ENCODE measurements at places on chromosomes 1 and 21. TPM values are rescaled to one million over a fixed set of nuclear protein-coding genes. Genes with fewer than 3 reads are reported as not detected.

- no peak overlapping the region for H3K4me3 ChIP-seq
- H3K4me1 ChIP-seq = no peaks in the 10 kb centered on the region
- peaks cover 10% of the 10 kb centered on the region for H3K27me3 ChIP-seq
Observed at GRCh38 chr1:114094363-114094634, 59.4 kb downstream of the SYT6 start.

Gene SNX7
- not detected for total RNA-seq

DNA sequence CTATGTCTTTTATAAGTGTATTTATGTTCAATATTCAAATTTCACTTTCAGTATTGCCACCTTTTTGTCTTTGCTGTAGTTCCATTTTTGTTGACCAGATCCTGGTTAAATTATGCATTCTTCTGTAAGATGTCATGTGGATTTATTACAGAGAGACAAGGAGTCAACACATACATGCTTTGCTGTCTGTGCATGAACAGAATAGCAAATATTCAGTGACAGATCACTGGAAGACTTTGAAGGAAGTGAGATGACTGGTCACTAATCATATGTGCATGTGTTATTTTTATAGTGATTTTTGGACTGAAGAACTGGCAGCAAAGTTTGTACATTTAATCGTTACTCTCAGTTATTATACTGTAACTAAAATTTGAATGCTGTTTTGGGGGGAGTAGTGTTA, 117.2 kb downstream of the PLPPR5 start:
- H3K27ac ChIP-seq = no peak overlapping the region
- H3K36me3 ChIP-seq = no peaks in the 10 kb centered on the region
- H3K4me1 ChIP-seq = no peaks in the 10 kb centered on the region
- H3K4me3 ChIP-seq = no peak overlapping the region
- H3K27me3 ChIP-seq = no peaks in the 10 kb centered on the region
- DNase-seq = no peak

DNA sequence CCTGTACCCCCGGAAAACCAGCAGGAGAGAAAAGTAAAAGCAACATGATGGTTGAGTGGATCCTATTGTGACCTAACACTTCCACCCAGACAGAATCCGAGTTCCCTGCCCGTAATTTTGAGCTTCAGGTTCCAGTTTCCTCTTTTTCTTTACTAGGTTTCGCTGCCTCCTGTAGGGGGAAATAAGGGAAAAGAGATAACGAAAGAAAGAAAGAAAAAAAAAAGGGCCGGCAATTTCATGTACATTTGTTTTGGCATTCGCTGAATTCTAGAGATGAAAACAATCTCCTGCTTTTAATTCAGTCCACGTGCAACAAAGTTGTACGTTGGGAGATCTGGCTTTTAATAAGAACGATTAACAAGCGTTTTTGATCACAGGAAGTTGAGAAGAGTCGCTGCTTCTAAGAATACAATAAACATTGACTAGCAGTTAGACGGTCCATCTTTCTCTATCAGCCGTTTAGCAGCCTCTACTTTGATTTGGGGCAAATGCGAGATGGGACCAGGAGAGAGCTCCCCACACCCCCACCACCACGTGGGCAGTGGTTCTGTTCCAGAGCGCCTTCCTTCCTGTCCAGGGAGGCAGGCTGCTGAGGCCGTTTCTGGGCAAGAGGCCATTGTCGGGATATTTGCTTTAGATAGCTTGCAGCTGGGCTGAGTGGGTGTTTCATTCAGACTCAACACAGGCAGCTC, 155.9 kb upstream of the RUNX1 start:
- no peak for DNase-seq
- no peaks in the 10 kb centered on the region for H3K36me3 ChIP-seq
- H3K4me1 ChIP-seq = peaks cover 18% of the 10 kb centered on the region
- peak overlapping the region; percentile 60 for H3K4me3 ChIP-seq
- peaks cover 5% of the 10 kb centered on the region for H3K27me3 ChIP-seq
- no peak overlapping the region for H3K27ac ChIP-seq

Gene NBPF6
- not detected for total RNA-seq

Gene CFHR4
- not detected for total RNA-seq

Gene ANXA9
- not detected for total RNA-seq

Data from activated CD4-positive, alpha-beta memory T cell treated with anti-CD3 and anti-CD28 coated beads, Interleukin-2, amount 10 ng/mL, durations not matched to agents 7 days and 5 days (primary cell).